AML-193 (cell line): ENCODE measurements at places on chromosomes 5 and 9.

- no peak for DNase-seq
These were observed 389.4 kb downstream of the CTNND2 start for GRCh38 chr5:11514705-11515432.

- DNase-seq: no peak
These were observed 8.0 kb downstream of the LRRC26 start for GRCh38 chr9:137161558-137162486.

DNA sequence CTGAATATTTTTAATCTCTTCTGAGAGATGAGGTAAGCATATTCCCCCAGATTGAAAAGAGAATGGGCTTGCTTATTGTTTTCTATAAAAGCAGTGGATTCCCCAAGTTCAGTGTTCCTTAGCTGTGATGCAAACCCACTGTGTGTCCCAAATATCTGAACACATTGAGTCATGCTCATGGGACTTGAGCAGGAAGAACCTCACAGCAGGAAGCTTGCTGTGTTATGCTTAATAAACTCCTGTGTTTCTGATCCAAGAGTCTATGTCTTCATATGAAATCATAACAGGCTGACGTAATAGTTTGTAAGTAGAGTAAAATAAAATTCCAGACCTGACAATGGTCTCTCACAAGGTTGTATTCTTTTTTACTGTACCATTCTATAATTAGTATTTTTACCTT is 24.8 kb upstream of the LOX start:
- no peak for DNase-seq

DNA sequence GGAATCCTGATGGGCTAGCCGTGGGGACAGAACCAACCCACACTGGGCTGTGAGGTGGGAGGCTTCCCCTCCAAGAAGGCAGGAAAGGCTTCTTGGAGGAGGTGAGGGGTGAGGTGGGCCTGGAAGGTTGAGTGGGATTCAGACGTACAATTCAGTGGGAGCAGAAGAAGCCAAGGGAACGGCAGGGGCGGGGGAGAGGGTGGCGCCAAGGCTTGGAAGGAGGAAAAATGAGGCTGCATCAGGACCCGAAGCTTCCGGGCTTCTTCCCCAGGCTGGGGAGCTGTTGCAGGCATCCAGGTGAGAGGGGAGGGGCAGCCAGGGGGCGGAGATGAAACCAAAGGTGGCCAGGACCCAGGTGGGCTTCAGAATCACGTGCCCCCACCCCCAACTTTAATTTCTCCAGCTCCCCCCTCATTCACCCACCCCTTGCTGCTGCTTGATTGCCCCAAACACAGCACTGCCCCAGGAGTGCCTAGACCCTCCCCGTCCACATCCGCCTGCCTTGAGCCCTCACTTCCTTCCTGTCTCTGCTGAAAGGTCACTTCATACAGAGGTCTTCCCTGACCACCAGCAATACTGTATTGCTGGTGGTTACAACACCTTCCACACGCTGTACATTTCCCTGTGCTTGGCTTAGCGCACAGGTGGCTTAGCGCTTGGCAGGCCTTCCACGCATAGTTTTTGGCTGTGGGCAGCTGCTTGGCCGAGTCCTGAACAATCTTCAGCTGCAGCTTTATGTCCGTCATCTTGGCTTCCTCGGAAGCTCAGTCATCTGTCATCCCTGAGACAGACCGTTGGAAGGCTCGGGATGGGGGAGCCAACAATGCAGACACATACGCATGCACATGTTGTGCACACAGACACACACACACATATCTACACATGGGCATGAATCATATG is 193.5 kb downstream of the RGS3 start:
- no peak for DNase-seq

DNA sequence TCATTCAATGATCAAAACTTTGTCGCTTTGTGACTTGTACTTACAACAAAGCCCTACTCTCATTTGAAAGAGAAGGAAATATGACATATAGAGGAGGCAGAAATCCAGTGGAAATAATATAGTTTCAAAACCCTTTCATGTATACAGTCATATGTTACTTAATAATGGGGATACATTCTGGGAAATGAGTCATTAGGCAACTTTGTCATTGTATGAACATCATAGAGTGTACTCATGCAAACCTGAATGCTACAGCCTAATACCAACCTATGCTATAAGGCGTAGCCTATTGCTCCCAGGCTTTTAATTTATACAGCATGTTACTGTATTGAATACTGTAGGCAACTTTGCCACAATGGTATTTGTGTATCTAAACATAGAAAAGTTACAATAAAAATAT is 69.0 kb upstream of the SMC2 start:
- DNase-seq: no peak

DNA sequence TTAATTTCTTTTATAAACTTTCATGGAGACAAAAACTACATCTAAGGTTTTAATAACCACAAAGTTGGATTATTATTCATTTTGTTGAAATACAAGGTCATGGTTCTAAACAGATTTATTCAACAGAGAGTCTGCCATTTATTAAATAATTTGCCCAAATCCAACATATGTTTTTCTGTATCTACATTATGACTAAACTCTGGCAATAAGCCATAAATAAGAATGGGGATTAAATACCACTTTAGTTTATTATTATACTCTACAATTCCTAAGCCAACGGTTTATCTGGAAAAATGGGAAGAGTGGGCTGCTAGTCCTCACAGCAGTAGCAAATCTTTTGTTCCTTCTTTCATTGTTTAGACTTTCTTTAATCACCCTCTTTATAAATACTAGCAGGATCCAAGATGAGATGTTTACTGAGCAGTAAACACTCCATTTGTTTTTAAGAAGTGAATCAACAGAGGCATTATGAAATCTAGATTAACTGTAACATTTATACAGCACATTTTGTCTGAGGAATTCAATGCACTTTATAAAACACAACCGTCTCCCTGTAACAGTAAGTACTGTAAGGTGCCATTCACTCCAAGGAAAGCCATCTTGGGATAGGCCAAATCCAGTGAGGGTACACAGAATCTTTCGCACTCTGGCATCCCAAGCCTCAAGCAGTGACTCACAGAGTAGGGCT is 89.7 kb downstream of the DROSHA start:
- no peak for DNase-seq

DNA sequence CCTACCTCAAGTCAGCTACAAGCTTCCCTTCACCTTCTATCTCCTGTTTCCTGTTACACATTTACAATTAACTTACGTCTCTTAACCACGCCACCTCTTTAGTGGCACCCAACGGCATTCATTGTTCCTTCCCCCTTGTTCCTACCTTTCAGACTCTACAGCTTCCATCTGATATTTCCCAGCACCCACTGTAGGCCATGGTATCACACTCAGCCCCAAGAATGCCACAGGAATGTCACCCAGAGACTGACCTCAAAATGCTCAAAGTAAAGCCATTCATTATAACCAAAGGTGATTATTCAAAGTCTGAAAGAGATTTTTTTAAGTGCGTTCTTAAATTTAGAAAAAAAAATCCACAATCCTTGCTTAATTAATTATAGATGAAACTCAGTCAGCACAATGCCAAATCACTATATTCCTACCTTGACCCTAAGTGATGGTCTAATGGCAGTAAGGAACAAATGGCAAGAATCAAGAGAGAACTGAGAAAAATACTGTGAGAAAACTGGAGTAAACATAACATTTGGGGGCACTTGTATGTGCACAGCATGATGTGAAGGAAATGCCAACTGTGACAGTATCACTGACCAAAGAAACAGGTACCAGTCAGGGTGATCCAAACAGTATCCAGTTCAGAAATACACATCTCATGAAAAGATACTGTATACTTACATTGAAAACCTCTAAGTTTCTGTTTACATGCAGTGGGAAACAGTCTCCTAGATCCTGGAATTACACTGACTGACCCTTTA is 52.1 kb downstream of the CTNND2 start:
- DNase-seq: no peak

DNA sequence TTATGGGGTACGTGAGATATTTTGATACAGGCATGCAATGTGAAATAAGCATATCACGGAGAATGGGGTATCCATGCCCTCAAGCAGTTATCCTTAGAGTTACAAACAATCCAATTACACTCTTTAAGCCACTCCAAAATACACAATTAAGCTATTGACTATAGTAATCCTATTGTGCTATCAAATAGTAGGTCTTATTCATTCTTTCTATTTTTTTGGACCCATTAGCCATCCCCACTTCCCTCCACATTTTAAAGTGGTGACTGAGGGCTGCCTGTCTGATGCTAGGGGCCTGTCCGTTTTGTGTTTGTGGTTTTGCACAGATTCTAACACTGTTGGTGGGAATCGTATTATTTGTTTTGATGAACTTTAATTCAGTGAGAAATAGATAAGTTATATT is 129.7 kb upstream of the DHFR start:
- DNase-seq: no peak

DNA sequence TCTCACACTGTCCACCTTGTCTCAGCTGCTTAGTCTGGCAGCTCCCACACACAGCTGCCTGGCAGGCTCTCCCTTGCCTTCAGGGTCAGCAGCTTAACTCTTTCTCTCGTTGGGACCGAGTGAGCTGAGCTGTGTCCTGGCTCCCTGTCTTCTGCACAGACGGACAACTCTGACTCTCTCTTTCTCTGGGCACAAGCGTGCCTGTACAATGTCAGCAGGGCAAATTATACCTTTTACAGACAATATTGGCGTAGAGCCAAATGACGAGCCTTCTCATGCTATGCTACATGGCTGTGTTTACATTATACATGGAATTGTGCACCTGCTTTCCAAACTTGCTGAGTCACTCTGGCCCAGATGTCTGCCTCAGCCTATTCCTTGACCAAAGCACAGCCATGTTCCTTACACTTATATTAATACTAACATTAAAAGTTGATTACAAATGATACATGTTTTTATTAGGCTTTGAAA is 188.6 kb downstream of the CYLC2 start:
- no peak for DNase-seq

DNA sequence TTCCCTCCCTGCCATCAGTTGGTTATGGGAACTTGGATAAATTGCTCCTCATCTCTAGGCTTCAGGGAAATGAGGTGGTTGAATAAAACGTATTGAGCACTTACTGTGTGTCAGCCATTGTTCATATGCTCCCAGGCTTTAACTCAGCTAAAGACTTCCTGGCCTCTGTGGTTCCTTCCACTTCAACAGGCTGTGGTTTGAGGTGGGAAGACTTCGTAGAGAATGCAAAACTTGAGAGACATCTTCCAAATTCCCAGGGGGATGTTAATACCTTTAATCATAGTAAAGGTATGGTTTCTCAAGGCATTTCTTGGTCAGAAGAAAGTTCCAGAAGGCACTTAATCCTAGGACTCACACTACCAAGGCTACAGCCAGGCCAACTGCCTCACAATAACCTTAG is 1.5 kb upstream of the GPX3 start:
- no peak for DNase-seq

DNA sequence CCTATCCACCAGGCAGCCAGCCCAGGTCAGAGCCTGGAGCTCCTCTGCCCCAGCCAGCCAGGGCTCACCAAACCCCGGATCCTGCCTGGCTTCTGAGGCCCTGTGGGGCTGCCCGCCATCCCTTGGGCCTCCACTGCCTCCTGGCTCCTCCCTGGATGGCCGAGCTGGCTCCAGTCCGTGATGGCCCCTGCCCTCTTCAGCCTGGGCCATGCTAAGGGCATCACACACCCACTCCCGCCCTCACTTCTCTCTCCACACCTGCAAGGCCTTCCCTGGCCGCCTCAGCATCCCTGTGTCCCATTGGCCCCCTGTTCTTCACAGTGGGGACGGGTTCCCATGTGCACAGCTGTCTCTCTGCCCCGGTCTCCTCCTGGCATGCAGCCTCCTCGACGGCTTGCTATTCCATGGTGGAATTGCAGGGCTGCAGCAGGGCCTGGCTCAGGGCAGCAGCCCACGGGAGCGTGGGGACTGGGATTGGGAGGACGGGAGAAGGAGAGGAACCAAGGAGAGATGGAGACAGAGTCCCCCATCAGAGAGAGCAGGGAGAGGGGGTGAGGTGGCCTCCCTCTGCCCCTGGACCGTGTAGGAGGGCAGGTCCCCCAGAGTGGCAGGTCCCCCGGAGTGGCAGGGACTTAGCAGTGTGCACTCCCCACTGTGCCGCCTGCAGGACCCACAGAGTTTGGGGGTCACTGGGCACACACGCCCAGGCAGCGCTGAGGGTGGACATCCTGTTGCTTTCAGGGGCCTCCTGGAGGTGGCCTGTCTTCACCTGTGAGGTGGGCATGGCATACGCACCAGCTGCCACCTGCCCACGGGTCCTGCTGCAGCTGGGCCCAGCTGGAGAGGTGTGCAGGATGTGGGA is 16.7 kb upstream of the RNU6ATAC start:
- no peak for DNase-seq

DNA sequence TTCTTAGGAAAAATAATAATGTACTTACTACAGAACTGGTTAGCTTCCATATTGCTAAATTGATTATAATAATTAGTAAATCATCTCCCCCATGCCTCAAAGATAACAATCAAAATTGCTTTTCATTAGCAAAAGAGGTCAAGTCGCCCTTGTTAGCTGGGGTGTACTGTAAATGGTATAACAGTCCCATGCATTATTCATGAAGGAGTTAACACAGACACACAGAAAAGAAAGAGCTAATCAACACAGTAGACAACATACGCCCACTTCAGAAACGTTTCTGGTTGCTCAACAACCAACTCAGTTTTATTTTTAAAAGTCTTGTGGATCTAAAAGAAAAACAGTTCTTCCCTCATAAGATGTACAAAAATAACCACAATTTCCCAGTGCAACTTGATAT is 100.2 kb downstream of the MPDZ start:
- no peak for DNase-seq

DNA sequence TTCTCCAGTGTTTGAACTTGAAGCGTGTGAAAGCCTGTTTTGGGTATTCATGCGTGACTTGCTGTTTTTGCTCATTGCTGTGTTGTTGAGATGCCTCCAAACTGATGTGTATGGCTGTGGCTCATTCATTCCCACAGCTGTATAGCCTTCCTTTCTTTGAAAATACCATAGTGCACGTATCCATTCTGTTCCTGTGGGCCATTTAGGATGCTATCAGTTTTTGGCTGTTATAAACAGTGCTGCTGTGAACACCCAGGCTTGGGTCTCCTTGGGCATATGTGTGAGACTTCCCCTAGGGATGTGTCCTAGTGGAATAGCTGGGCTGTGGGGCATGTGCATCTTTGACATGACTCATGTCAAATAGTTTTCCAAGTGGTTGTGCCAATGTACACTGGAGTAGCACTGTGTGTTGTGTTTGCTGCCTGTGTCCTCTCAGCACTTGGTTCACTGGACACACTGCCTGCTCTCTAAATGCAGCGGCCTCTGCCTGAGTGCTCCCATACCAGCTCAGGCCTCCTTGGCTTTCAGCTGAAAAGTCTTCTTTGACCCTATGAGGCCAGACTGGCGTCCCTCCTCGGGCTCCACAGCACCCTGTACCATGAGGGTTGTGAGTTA is 102.6 kb upstream of the TBC1D2 start:
- DNase-seq: no peak

DNA sequence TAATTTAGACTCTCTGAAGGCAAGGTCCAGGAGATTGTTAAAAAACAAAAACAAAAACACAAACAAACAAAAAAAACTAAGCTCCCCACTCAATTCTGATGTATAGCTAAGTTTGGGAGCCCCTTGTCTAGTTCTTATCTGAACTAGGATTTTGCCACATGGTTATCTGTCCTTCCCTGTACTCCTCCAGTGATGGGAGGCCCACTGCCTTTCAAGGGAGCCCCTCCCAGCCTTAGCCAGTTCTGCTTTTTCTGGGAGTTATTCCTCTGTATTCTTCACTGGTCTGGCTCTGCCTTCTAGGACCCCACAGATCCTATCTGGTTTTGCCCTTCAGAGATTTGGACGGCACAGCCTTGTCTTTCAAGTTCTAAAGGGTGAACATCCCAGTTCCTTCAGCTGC is 2.1 kb upstream of the ALDH1B1 start:
- no peak for DNase-seq
